CD4-positive, alpha-beta memory T cell (primary cell): ENCODE measurements at places on chromosomes 4 and X. TPM values are rescaled to one million over a fixed set of nuclear protein-coding genes. Genes with fewer than 3 reads are reported as not detected.

GRCh38 chr4:176186067-176186466 is 9.3 kb downstream of the SPATA4 start:
- H3K4me3 ChIP-seq, result no peak overlapping the region
- H3K4me1 ChIP-seq, result no peaks in the 10 kb centered on the region
- DNase-seq, result no peak

DNA sequence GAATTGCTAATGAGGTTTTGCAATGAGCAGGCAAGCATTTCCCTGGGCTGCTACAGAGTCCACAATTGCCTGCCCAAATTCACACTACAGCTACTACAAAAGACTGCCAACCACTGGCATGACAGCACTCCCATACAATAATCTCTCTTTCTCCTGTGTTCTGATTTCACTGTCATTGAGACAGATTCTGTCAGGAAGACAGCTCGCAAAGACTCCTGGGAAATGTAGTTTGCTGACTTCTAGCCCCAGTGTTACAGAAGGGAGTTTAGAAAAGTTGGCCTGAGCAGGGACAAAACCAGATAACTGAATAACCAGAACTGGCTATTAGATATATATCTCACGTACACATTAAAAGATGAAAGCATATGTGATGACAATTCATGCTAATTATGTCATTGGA is 1231.3 kb upstream of the PRKX start:
- no peaks in the 10 kb centered on the region for H3K36me3 ChIP-seq
- no peaks in the 10 kb centered on the region for H3K27me3 ChIP-seq
- no peak overlapping the region for H3K4me3 ChIP-seq
- no peaks in the 10 kb centered on the region for H3K4me1 ChIP-seq
- H3K27ac ChIP-seq, result no peak overlapping the region

- DNase-seq, result no peak
- no peaks in the 10 kb centered on the region for H3K36me3 ChIP-seq
- no peaks in the 10 kb centered on the region for H3K27me3 ChIP-seq
- no peak overlapping the region for H3K27ac ChIP-seq
Observed at GRCh38 chr4:1502501-1502886, 96.3 kb upstream of the NKX1-1 start.

DNA sequence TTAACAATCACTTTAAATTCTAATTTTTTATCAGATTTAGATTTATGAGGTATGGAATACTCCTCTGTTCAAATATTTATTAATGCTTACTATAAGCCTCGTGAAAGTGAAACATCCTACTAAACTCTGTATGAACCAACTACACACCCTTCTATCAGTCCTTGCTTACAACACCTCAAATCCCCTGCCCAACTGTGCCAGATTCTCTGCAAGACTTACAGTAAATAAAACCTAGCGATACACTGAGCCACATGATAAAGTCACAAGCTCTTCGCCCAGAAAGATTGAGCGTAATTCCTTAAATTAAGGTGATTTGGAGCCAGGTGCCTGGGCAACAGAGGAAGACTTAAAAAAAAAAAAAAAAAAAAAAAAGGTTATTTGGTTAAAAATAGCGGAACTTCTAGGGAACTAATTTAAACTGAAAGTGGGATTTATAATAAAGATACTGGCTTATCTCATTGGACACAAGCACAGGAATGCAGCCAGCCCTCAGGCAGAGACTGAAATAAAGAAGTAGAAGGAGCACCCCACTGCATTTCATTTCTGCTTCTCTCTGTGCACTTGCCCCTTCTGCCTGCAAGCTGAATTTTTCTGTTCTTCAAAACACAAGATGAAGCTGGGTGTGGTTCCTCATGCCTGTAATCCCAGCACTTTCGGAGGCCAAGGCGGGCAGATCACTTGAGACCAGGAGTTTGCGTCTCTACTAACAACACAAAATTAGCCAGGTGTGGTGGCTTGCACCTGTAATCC is 17.5 kb upstream of the C4orf36 start:
- no peak overlapping the region for H3K27ac ChIP-seq
- DNase-seq, result no peak
- H3K4me3 ChIP-seq, result no peak overlapping the region
- peaks cover 5% of the 10 kb centered on the region for H3K4me1 ChIP-seq
- no peaks in the 10 kb centered on the region for H3K36me3 ChIP-seq

The FUNDC1 gene
- 8.7 TPM for total RNA-seq

The JCHAIN gene
- not detected for total RNA-seq

The FGA gene
- not detected for total RNA-seq

The GDPD2 gene
- total RNA-seq, result not detected

The HS3ST1 gene
- total RNA-seq, result 0.03 TPM

The RAB40AL gene
- total RNA-seq, result 0.64 TPM

The ZIC3 gene
- not detected for total RNA-seq
